DMS 273 treated with DMSO at 0.1 percent for 48 hours (cell line): ENCODE measurements at places on chromosomes 1 and 21.

DNA sequence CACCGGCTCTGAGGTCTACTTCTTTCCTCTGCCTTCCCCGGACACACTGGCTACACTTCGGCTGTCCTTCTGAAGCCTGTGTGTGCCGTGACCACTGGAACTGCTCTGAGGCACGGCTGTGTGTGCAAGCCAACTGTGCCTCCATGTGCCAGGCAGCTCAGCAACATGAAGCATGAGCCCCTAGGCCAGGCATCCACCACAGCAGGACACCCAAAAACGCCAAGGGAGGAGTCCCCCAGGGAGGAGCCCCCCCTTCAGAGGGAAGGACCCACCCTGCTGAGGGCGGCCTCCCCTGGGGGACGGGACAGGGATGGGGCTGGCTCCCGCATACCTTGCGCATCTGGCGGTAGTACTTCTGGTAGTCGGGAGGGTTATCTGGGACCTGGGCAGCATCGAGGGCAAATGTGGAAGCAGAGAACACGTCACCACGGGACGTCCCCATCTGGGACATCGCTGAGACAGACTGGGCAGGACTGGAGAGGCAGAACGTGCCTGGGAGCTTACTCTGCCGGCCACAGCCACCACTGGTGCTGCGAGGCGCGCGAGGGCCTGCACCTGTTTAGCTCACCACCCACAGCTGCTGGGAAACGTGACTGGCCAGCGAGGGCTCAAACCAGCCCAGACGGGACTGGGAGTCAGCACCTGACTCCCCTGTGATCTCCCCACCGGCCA is 20.5 kb downstream of the LSS start:
- no peak for DNase-seq

- no peak for DNase-seq
Observed at GRCh38 chr1:45198185-45198584, 8.2 kb downstream of the ZSWIM5 start.

- DNase-seq: no peak
Observed at GRCh38 chr1:226643611-226644540, 95.2 kb downstream of the ITPKB start.

GRCh38 chr1:157201767-157202166 is 63.6 kb upstream of the ETV3 start:
- no peak for DNase-seq

- DNase-seq: no peak
Observed at GRCh38 chr1:168876830-168877229, 147.8 kb upstream of the DPT start.

DNA sequence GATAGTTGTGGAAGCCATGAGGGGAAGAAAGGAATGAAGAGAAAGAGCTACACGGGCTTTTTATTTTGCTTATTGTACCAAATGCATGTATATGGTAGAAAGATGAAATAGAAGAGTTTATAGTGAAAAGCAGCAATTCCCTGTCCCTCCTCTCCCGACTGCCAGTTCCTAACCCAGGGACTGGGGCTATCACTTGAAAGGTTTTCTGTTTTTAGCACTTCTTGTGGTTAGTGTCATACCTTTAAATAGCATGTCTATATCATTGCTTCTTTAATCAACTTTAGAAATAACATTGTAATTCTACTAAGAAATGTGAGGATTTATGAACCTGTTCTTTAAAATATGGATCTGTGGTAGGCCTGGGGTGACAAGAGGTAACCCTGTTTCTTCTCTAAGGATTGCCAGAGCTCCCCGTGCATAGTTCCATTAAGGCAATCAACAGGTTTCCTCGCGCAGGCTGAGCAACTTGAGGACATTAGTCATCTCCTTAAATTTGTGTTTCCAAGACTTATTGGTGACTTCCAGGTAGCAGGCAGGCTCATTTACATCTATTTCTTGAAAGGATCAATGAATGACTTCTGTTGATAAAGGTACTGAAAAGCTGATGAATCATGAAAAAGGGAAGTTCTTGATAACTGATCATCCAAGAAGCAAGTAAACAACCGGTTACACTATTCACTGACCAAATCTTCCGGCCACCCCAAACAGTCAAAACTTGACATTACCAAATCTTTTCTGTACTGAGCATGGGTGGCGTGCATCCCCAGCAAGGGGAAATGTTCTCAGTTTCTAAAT is 37.8 kb upstream of the S1PR1 start:
- no peak for DNase-seq

DNA sequence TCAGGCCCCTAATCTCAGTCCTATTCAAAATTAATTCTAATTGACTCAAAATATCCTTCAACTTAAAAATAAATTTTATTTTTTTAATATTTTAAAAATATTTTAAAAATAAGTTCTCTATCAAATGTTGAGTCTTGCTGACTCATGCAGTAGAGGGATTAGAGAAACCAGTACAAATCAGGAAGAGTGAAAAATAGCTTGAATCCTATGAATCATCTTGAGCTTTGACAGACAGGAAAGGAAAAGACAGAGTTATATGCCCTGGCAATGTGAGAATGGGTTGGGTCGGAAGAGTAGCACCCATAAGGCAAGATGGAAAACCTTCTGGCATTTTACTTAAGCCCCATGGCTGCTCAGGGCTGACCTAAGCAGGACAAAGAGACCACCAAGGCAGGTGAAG is 346.6 kb upstream of the RUNX1 start:
- no peak for DNase-seq
